Left ventricle myocardium inferior (tissue), 1 donor: ENCODE measurements at places on chromosomes 16 and 17. TPM values are rescaled to one million over a fixed set of nuclear protein-coding genes. Genes with fewer than 3 reads are reported as not detected.

DNA sequence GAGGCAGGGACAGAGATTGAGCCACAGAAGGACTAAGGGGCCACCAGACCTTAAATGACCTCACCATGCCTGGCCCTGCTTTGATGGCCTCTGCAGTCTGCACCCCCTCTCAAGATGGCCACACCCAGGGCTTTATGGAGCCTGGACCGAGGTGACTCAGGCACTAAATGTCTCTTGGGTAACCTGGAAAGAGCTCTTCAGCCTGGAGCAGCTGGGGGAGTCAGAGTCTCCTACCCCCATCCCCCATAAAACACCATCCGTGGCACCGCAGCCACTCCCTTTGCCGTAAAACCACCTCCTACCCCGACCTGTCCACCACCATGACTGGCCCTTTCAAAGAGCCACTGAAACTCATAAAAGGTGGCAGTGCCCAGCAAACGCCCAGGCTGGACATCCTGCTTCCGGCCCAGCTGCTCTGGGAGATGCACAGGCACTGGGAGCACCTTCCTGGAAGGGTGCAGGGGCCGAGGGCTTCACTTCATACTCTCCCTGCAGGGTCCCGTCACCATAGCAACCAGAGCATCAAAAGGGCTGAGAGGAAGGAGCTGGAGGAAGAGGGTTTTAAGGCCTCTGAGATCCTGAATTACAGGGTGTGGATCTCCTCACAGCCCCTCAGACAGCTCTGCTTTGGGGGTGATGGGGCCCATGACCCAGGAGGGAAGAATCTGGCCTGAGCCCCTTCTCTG lies 22.3 kb downstream of the FOXN1 start:
- DNase-seq, result no peak

GRCh38 chr17:4897198-4897687 lies 2.1 kb upstream of the C17orf107 start:
- DNase-seq, result no peak

Gene BCO1
- not detected for total RNA-seq

DNA sequence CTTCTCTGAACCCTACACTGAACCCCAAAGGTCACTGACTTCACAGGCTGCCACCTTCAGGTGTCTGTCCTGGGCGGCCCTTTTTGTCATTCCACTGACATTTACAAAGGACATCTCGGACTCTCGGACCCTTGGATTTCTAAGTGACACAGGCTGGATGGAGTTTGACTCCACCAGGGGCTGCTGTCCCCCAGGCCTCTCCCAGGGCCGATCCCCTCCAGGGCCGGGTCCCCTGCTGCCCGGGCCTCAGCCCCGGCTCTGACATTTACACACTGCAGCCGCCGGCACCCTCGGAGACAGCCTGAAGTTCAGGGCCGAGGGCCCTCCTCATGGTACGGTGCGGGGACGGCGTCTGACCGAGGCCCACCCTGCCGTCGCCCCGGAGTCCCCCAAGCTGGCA lies 24.1 kb downstream of the CACNA1H start:
- no peak for DNase-seq

GRCh38 chr16:80997139-80997798 lies 9.4 kb downstream of the CMC2 start:
- DNase-seq, result no peak

GRCh38 chr17:74123350-74123749 lies 80.1 kb upstream of the RPL38 start:
- DNase-seq, result no peak

Gene PROCA1
- 1.3 TPM for total RNA-seq

- no peak for DNase-seq
Measured at GRCh38 chr17:56902348-56902747, 11.5 kb downstream of the TRIM25 start.

Gene TBC1D3I
- not detected for total RNA-seq

Gene TMEM220
- 6.4 TPM for total RNA-seq

GRCh38 chr17:65455972-65456343 lies 105.5 kb downstream of the AXIN2 start:
- no peak for DNase-seq

- no peak for DNase-seq
Measured at GRCh38 chr17:80287806-80288567, 27.3 kb downstream of the RNF213 start.

DNA sequence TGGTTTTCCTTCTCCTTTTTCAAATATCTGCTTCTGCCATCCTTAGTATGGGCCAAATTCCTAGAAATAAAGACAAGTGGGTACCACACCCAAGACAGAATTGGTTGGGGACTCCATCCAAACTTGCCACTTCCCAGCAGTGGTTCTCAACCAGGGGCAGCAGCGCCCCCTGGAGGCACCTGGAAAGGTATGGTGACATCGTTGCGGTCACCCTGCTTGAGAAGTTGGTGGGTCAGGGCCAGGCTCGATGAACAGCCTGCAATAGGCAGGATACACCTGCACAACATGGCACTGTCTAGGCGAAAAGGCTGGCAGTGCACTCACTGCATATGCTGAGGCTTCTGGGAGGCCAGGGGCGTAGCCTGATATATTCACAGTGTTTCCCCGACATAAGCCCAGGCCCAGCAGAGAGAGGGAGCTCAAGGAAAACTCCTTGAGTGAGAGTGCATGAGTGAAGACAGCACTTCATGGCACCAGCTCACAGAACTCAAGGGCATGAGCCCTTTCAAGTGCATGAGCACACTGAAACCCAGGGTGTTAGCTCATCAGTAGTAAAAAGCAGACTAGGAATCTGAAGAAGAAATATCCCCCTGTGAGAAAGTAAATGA lies 57.7 kb downstream of the CMC2 start:
- peak; percentile 58 for DNase-seq

DNA sequence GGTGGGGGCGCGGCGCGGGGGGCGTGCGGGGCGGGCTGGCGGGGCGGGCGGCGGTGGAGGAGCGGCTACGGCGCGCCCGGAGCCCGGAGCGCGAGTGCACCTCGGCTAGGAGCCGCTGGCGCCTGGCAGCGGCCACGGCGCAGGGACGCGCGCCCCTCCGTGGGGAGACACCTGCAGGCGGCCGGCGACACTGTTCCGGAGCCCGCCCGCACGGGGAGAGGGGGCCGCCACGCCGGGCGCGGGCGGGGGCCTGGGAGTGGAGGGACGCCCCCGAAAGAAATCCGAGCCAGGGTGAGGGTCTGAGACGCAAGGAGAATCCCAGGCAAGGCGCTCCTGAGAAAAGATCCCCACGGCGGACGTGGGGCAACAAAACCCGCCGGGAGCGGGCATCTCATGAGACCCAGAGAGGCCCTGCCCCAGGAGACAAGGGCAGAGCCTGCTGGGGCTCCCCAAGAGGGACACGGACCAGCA lies at the start of gene GSG1L:
GSG1L (minus strand) TSS at position 124 of the 471 bp plus-strand sequence. CDS start 290 bp downstream, outside the sequence.
- no peak for DNase-seq

DNA sequence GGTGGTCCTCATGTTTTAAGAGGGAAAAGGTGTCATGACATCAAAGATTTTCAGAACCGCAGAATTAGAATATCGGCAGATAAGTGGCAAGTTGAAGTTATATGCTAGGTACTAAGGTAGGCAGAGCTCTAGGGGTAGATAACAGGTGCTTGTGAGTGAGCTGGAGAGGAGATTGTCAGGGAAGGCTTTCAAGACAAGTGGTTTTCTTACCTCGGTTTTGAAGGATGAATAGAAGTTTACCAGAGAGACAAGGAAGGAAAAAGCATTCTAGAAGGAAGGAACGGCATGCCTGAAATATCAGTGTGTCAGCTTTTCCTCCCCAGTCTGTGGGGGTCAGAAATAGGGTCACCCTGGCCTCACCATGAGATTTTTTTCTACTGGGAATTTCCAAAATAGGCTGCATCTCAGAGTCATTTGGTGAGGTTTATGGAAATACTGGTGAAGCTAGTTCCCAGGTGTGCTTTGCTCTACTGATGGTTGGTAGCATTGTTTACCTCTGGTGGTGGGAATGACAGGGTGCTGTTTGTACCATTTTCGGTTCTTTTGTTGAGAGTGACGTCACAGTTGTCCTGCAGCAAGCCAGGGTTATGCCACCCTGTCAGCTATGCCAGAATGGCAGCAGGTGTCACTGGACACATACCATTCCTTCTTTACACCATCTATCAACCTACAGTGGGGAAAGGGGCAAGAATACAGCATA lies 112.5 kb downstream of the MSI2 start:
- no peak for DNase-seq

DNA sequence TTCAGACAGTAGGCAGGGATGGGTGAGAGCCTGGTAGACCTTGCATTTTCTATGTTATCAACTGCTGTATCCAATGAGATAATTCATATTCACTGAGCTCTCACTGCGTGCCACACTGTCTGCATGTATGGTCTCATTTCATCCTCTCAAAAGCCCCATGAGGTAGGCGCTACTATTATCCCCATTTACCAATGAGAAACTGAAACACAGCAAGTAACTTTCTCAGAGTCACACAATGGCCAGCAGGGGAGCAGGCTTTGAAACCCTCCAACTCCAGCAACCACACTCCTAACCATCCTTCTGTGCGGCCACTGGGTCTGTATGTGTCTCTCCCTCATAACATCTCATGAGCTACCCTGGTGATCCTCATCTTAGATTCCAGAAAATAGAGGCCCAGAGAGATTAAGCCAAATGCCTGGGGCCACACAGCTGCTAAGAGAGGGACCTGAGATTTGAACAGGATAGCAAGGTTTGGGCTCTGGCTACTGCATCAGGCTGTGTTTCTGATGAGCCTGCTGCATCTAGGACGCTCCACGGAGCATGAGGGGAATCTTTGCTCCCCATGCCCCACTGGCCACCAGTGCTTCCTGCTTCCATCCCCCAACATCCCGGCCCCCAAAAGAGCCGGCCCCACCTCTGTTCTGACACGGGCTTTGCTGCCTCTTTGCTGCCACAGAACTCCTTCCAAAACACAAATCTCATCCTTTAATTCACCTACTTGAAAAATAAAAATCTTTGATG lies 3.2 kb downstream of the CCR7 start:
- DNase-seq, result no peak

GRCh38 chr16:11050944-11051343 lies 106.6 kb downstream of the CLEC16A start:
- no peak for DNase-seq

DNA sequence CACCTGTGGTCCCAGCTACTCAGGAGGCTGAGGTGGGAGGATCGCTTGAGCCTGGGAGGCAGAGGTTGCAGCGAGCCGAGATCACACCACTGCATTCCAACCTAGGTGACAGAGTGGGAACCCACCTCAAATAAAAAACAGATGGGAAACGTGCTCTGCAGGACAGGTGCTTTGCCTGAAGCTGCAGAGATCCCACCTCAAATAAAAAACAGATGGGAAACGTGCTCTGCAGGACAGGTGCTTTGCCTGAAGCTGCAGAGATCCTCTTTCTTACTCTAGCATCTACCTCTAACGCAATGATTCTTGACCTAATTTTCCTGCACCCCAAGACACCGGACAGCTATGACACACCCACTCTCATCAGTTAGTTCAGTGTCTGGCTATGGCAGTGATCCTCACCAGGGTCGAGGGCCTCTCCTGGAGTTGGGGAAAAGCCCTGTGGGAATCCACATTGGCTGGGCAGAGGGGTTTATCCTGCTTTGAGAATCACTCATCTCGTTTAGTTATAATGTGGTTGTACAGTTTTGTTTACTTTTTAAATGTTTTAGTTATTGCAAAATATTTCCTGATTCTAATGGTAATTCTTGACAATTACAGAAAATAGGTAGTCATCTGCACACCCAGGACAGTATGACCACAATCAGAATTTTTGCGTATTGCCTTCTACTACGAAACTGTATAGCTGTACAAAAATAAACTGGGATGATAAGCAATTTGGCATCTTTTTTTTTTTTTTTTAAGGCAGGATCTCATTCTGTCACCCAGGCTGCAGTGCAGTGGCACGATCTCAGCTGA lies 11.4 kb downstream of the VPS53 start:
- DNase-seq, result no peak

Gene HOXB4
- total RNA-seq, result 0.25 TPM

GRCh38 chr17:56393156-56393555 lies 200.3 kb upstream of the NOG start:
- DNase-seq, result no peak

DNA sequence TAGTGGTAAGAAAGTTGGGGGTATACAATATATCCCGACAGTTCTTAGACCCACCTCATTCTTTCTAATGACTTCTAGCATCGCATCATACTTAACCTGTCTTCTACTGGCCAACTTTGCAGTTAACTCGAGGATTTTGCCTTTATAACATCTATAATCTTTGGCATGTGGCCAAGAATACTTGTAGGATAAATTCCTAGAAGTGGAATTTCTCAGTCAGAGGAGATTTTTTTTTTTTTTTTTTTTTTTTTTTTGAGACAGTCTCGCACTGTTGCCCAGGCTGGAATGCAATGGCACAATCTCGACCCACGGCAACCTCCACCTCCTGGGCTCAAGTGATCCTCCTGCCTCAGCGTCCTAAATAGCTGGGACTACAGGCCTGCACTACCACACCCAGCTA lies 253.5 kb downstream of the MRTFB start:
- no peak for DNase-seq

GRCh38 chr17:21297597-21297996 lies 13.1 kb downstream of the MAP2K3 start:
- no peak for DNase-seq

DNA sequence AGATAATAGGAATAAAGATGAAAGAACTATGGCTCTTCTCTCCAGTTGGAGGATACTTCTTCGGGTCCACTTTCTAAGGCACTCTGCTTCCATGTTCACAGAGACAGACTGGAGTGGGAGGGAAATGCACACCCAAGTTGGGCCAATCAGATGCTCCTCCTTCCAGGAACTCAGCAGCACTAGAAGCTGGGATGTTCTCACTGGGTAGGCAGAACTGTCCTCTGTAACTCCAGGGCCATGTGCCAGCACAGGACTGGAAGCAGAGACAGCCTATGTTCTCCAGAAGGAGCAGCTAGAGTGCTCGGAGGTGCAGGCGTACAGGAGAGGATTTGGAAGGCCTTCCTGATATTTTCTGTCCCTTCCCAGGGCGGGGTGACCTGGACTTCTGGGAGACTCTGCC lies 49.9 kb upstream of the SREBF1 start:
- no peak for DNase-seq

- no peak for DNase-seq
Measured at GRCh38 chr16:10386517-10387100, 748 bp downstream of the ATF7IP2 start.

DNA sequence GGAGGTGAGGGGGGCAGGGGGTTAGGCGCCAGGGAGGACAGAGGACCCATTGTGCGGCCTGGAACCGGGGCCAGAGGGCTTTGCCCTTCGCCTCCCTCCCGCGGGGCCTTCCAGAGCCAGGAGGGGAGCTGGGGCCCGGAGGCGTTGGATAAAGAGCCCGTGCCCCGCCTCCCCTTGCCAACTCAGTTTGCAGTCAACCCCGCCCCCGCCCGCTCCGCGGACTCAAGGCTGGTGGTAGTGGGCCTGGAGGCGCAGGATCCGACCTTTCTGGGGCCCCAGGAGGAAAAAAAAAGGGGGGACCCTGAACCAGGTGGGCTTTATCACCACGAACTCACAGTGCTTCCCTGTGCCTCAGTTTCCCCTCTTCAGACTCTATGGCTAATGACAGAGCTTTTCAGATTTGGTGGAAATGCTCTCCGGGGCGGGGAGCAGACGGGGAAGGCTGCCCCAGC lies 2.0 kb upstream of the SPHK1 start:
- no peak for DNase-seq

Gene ENDOV
- 11.3 TPM for total RNA-seq

Gene EMP2
- 60.5 TPM for total RNA-seq

- no peak for DNase-seq
Measured at GRCh38 chr17:65035191-65035590, 21.3 kb downstream of the GNA13 start.

Gene ERBB2
- total RNA-seq, result 61.0 TPM
